ENCODE measurements at places on chromosomes 11 and 22. TPM values are rescaled to one million over a fixed set of nuclear protein-coding genes. Genes with fewer than 3 reads are reported as not detected.

The CST6 gene
- total RNA-seq, result not detected

- H3K4me1 ChIP-seq, result no peaks in the 10 kb centered on the region
- no peaks in the 10 kb centered on the region for H3K27me3 ChIP-seq
- DNase-seq, result no peak
- no peaks in the 10 kb centered on the region for H3K36me3 ChIP-seq
- H3K4me3 ChIP-seq, result no peak overlapping the region
Measured at GRCh38 chr11:96470521-96470920, 80.7 kb downstream of the JRKL start.

DNA sequence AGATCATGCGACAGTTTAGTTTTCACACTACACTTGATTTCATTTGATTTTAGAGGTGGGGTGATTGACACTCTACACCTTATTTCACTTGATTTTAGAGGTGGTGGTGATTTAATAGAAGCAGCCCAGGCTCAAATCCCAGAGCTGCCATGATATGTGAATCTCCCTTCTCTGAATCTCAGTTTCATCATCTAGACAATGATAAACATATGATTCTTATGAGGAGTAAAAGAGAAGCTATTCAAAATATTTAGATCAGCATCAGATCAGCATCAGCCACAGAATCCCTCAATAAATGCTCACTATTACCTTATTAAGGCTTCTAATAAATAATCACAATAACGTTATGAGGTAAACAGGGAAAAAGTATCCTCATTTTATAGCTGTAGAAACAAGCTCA is 98.8 kb downstream of the MSANTD4 start:
- no peak overlapping the region for H3K27ac ChIP-seq
- H3K4me1 ChIP-seq, result no peaks in the 10 kb centered on the region
- H3K36me3 ChIP-seq, result no peaks in the 10 kb centered on the region
- no peak for DNase-seq
- no peaks in the 10 kb centered on the region for H3K27me3 ChIP-seq
- no peak overlapping the region for H3K4me3 ChIP-seq

GRCh38 chr11:102293873-102294601 is 23.2 kb upstream of the BIRC3 start:
- H3K36me3 ChIP-seq, result no peaks in the 10 kb centered on the region
- H3K4me3 ChIP-seq, result no peak overlapping the region
- no peaks in the 10 kb centered on the region for H3K27me3 ChIP-seq
- DNase-seq, result no peak
- H3K27ac ChIP-seq, result no peak overlapping the region

Data from H9 (cell line).